ENCODE measurements at places on chromosomes 3 and 15.

GRCh38 chr15:68834346-68834745 lies 13.7 kb upstream of the ANP32A start:
- no peak for DNase-seq

- no peak for DNase-seq
Observed at GRCh38 chr3:145118303-145118702, 1042.7 kb downstream of the PLOD2 start.

DNA sequence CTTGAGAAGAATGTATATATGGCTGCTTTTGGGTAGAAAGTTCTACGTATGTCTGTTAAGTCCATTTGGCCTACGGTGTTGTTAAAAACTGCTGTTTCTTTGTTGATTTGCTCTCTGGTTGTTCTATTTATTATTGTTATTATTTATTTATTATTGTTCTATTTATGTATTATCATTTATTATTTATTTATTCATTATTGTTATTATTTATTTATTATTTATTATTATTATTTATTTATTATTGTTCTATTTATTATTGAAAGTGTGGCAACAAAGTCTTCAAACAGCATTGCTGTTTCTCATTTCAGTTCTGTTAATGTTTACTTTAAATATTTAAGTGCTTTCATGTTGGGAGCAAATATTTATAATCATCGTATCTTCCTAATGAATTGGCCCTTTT lies 66.7 kb downstream of the SI start:
- DNase-seq = no peak

DNA sequence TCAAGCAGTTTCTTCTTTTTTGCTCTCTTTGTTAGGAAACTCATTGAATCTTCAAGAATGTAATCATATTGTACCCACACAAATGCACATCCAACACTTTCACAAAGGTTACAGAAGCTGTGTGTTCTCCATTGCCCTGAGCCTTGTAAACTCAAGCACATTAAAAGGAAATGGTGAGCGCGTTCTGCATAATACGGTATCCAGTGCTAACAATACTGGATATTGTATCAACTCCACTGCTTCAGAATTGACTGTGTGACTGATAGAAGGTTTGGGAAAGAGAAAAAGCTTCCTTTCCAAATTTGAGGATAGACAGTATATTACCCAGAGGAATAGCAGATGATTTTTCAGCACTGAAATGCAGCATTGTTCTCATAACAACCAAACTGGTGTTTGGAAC lies 268.9 kb upstream of the RBMS3 start:
- no peak for DNase-seq

- DNase-seq = no peak
Observed at GRCh38 chr3:116260491-116260890, 184.8 kb downstream of the LSAMP start.

- DNase-seq = no peak
Observed at GRCh38 chr3:194931347-194931746, 245.7 kb downstream of the FAM43A start.

DNA sequence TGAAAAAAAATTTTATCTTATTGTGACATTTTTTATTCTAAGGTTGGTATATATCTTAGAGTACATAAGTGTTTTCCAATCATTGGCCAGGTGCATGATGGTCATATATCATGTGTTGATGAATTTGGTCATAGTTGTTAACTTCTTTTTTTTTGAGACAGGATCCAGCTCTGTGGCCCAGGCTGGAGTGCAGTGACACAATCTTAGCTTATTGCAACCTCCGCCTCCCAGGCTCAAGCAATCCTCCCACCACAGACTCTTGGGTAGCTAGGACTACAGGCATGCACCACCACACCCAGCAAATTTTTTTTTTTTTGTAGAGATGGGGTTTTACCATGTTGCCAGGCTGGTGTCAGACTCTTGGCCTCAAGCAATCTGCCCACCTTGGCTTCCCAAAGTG lies 44.0 kb downstream of the PCCB start:
- DNase-seq = no peak

- DNase-seq = peak; percentile 13
Observed at GRCh38 chr3:46186471-46187340, 21.4 kb downstream of the CCR1 start.

GRCh38 chr15:56467616-56468015 lies 2.7 kb upstream of the MNS1 start:
- DNase-seq = no peak

DNA sequence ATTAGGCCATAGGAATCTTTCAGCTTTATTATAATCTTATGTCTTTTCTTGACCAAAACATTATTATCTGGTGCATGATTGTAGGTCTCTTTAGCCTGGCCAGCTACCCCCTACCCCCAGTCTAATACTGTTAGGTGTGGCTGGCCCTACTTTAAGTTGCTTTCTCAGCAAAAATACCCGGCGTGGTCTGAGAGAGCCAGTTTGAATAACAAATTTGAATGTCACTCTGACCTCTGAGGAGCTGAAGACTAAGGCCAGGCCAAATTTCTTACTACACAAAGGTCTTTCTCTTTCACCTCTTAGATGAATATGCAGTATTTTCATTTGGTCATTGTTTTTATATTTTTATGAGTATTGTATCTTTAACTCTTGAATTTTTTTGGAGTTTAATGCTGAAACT lies 188.5 kb upstream of the MLF1 start:
- DNase-seq = no peak

DNA sequence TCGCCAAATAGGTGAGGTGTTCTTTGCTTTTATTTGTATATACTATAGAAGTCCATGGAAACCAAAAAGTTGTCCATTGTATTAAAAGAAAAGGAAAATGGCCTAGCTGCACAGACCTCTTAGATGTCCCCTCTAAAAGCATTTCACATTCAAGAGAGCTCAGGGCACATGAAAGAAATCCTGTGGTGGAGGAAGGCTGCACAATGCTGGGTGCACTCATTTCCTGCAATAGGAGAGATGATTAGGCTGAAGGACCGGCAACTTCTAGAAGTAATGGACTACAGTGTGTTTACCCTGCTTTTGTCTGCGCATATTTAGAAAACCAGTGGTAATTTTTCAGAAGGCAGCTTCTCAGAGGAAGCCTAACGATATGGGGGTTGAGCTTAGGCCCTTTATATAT lies 25.4 kb downstream of the PPM1L start:
- no peak for DNase-seq

DNA sequence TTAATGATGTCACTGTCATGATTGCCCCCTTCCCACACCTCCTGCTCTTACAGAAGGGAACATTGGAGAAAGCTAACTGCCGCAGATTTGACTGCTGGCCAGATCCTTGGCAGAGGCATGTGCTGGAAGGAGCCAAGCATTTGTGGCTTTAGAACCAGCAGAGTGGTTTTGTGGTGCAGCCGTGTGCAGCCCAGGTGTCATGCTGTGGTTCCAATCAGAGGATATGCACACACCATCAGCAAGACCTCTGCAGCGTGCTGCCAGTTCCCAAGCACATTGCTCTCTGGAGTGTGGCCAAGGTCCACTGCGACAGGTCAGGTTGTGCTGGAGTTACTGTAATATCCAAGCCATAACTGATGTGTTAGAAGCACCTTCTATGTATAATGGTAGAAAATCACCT lies 61.6 kb downstream of the OTOL1 start:
- no peak for DNase-seq

DNA sequence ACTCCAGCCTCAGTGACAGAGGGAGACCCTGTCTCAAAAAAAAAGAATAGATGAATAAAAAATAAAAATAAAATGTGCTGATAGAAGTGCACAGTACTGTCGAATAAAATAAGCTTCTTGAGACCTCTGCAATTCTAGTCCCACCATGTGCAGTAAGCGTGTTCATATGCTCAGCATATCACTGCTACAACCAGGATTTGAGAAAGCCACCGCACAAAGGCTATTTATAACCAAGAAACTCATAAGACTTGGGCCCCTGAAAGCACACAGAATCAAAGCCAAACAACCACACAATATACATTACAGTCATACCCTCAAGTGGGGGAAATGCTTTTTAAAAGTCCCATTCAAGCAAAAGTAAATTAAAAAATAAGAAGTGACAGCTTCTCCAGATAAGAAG lies 56.5 kb upstream of the FXR1 start:
- no peak for DNase-seq

GRCh38 chr3:184160456-184160855 lies 5.3 kb downstream of the DVL3 start:
- DNase-seq = no peak

GRCh38 chr3:47664519-47664918 lies 85.9 kb upstream of the CSPG5 start:
- DNase-seq = no peak

DNA sequence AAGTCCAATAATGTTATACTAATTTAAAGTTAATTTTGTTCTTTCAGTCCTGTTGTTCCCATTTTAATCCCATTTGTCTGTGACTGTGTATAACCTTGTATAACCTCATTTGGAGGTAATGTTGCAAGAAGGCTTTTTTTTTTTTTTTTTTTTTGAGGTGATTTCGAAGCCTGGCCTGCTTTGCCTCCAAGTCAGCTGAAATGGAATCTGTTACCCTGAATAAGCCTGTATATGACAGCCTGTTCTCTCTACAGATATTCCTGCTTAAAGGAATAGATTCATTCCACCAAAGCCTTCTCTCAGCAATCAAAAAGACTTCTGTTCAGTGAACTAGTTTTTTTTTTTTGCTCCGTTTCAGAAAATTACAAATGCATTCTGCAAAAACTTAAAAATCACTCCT lies 271.8 kb upstream of the UBE2E1 start:
- no peak for DNase-seq

DNA sequence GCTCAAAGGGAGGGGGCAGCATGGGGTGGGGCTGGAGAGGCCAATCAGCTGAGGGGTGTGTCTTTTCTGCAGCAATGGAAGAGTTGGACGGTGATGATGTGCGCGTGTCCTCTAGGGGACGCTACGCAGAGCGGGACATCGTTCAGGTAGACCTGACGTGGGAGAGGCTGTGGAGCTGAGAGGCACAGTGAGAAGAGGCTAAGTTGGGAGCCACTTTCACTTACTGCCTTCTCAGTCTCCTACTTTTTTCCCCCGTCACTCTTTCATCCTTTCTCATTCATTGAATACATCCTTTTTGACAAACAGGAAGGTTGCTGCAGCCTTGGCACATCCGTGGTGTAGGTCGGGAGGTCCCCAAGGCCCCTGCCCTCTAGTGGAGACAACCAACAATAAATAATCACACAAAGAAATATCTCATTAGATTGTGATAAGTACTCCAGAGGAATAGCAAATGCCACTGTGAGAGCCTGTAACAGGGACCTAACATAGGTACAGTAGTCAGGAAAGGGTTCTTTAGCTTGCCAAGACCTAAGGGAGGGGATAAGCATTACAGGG lies 4.4 kb upstream of the BRPF1 start:
- peak; percentile 77 for DNase-seq

DNA sequence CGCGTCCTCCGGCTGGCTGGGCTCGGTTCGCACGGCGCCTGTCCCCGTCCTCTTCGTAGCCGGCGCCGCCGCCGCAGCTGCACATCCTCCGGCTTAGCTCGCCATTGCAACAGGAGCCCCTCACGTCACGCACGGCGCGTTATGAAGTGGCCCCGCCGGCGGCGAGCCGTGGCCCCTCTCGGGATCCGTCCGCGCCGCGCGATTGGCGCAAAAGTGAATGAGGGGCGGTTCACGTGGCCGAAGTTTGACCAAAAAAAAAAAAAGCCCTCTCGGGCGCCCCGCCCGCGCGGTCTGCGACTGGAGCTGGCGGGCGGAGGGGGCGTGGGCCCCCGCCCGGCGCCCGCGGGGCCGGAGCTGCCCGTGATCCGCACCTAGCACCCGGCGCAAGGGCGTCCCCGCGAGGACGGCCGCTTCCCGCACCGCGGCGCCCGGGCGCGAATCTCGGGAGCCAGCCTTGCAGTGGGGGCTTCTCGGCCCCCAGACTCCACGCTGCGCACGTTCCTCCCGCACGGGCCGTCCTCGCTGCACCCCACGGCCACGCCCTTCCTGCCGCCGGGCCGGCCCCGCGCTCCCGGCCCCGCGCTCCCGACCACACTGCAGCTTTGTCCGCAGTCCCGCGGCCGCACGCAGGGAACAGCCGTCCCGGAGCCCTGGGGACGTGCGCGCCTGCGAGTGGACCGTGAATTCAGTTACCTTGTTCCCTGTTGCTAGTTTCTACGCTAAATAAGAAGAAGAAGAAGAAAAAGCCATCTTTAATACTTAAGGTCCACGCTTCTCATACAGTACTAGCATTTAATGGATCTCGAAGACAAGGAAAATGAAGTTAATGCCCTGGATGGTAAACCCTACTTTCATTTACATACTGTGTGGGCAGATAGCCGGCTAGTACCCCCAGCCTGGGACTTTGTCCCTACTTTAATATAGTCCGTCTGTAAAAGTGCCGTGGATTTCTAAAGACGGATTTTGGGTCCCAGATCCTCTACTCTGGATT lies at the start of gene CHSY1:
CHSY1 (minus strand) TSS at position 219 of the 991 bp plus-strand sequence. CDS start 592 bp downstream, outside the sequence.
- DNase-seq = peak; percentile 88

DNA sequence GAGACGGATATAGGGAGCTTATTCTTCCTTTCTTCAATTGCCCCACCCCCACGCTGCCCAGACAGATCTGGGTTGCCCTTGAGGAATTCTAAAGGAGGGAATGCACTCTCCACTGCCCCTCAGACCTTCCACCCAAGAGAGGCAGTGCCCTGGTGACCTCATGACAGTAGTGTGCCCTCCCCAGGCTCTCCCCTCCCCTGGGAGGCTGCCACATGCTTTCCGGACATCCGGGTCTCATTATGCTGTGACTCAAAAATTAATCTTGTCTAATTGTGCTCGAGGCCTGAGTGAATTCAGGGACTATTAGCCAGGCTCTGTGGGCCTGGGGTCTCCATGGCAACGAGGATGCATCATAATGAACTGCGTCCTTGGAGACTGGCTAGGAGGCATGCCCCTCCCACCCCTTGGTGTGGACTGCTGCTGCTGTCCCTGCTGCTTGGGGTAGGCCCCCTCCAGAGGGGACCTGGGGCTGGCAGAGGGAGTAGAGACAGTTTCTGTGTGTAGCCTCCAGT lies 20.8 kb downstream of the CORO2B start:
- DNase-seq = no peak

DNA sequence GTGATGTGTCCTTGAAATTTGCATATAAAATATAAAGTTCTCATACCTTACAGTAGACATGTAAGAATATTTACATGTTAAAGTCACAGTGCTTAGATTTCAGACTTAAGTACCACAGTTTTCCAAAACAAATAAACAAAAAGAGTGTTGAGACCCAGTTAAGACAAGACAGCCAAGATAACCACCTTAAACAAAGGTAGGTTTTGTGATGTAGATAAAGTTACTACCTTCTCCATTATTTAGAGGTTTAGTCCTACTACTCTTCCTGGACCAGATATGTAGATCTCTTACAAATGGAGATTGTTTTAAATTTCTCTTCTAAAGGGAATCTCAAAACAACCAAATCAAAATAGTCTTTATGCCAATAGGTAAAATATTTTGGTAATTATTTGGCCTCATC lies 15.7 kb downstream of the OR5H15 start:
- no peak for DNase-seq

- DNase-seq = no peak
Observed at GRCh38 chr3:186653080-186653707, 12.6 kb upstream of the HRG start.

GRCh38 chr15:91555312-91555711 lies 298.2 kb upstream of the SLCO3A1 start:
- DNase-seq = no peak

- no peak for DNase-seq
Observed at GRCh38 chr3:114756506-114757279, 390.4 kb downstream of the ZBTB20 start.
